ENCODE measurements at places on chromosomes 2 and 18. TPM values are rescaled to one million over a fixed set of nuclear protein-coding genes. Genes with fewer than 3 reads are reported as not detected.

Gene KIAA2012
- not detected for total RNA-seq

Gene TTR
- not detected for total RNA-seq

Gene LRRTM1
- total RNA-seq, result not detected

Gene CD8B2
- total RNA-seq, result not detected

Gene CYP1B1
- total RNA-seq, result 28.7 TPM

Gene ITPRIPL1
- 34.2 TPM for total RNA-seq
